NCI-H226 (cell line): ENCODE measurements at places on chromosomes 3 and 15.

DNA sequence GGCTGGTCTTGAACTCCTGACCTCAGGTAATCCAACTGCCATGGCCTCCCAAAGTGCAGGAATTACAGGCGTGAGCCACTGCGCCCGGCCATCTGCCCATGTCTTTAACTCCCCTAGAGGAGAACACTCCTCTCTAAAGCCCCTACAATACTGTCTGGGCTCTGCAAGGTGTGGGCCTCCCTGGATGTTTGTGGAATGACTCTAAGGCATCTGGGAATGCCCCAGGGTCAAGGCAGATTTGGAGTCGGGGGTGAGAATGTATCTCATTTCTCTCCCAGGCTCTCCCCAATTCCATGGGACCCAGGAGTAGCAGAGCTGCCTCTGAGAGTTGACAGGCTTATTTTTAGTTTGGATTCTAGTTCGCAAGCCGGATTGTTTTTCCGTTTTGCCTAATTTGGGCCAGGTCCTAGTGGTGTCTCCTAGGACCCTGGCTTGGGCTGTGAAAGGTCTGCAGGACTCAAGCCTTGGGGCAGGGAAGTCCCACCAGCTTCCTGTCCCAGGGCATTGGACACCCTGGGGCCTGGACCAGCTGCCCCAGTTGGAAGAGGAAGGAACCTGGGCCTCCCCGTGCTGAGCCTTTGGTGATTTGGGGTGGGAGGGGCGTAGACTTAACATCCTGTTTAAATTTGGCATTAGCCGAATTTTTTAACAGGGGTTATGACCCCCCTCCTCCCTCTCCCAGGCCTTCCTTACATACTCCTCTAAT, 53.5 kb downstream of the MAGEF1 start:
- peak; percentile 39 for DNase-seq

DNA sequence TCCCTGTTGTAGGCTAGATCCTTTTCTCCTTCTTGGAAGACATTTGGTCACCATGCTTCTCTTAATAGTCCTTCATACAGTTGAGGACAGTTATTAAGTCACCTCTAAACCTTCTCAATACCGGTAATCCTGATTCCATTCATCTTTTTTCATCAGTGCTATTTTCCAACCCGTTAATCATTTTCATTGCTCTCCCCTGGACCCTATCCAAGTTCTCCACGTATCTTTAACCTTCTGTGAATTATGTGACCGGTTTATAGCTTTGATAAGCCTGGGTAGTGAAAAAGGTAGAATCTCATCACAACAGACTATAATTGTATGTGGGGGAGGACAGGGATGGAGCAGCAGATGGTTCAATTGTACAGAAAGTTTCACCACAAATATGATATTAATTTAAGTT, 168.5 kb downstream of the MECOM start:
- DNase-seq: no peak

DNA sequence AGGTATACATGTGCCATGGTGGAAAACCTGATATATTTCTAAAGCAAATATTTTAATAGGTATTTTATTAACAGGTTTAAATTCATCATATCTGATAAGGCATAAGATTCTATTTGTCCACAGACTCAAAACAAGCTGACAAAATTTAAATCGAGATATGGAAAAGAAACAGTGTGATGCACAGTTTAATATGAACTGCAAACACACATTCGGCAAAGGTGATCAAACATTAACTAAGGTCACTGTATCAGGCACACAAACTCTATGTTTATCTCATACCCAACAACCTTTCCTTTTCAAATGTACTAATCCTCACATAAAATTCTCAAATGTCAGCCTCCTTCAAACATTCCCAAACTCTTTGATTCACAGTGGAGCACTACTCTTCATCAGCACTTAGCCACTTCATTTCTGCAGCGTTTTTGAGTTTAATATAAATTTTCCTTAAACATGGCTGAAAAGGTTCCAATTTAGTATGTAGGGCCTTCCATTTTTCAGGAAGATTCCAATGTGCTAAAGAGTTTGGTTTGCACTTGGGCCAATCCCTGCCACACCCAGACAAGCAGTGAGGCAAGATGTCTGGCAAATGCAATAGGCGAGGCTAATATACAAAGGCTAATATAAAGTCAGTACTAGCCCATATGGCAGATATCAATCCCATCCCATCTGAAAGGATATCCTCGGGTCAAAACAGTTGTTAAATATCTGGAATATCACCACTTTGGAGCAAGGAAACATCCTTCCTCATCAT, 84.6 kb downstream of the GBE1 start:
- DNase-seq: no peak

DNA sequence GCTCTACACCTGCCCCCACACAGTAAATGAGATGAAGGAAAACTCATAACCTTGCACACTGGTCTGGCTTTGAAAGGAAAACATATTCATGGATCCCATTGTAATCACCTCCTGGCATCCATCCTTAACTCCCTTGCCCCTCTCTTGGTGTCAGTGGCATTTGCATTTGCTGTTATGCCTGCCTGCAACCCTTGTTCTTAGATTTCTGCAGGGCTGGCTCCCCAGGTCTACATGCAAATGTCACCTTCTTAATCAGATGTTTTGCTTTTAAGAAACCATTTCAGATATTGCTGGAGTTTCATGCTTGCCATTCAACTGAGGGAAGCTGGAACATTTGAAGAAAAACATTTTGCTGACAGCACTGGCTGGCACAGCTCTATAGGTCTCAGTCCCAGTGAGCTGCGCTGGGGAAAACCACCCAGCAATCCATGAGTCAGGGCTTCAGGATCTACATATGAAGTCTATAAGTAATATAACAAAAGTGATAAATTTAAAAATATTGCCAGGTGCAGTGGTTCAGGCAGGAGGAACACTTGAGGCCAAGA, 19.1 kb downstream of the LRRC2 start:
- DNase-seq: no peak

DNA sequence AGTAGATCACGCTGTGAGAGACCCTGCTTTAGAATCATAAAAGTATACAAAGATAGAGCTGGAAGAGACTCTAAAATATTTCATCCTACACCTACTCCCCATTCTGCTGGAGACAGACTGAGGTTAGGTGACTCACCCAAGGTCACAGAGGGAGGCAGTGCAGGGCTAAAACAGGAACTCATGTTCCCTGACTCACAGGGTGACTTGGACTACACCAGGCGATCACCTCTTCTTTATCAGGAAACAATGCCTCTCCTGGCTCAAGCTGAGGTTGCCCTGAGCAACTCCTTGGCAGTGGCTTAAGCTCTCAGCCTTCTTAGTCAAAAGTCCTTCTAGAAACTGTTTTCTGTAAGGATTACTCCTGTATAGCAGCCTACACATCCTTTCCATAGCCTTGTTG, 26.4 kb upstream of the TNFAIP8L3 start:
- DNase-seq: peak; percentile 100

DNA sequence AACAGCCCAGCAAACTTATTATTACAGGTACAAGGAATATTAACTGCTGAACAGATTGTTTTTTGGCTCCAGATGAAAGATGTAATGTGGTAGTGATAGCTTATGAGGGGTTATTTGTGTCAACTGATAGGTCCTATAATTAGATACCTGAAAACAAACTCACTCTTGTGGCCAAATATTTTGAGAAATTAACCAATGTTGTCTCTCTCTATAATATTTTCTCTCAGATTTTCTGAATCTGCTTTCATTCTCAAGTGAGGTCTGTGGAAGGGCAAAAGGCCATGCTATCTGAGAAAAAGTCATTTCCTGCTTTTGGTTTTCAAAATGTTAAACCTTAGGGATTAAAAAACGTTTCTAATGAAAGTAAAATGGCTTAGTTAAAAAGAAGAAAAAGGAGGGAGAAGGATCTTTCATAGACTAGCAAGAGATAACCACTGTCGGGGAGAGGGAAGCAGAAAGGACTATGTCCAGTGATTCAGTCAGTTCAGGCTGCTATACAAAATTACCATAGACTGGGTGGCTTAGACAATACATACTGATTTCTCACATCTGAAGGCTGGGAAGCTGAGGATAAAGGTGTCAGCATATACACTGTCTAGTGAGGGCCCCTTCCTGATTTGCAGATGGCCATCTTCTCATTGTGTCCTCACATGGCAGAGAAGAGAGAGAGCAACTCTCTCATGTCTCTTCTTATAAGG, 277.5 kb upstream of the P2RY1 start:
- no peak for DNase-seq

GRCh38 chr3:63046152-63046551, 170.9 kb upstream of the CADPS start:
- DNase-seq: no peak

DNA sequence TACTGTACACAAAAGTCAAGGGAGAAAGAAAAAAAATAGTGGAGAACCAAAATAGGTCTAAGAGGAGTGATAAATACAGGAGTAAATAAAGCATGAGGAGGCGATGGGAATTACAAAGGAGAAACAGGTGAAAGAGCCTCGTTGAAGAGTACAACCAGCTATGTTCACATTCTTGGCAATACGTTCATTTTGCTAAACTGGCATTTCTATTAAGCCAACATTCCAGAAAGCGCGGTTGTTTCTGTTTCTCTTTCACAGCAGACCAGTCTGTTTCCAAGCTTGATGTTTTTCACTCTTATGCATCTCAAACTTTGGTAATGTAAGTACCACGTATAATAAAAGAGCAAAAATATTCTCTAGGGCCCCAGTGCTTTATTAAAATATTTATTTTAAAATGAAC, 74.5 kb downstream of the NSUN3 start:
- no peak for DNase-seq

- DNase-seq: peak; percentile 32
These were observed 15.0 kb downstream of the IL12A start for GRCh38 chr3:160003520-160004128.

- no peak for DNase-seq
These were observed 214.8 kb downstream of the KCNH8 start for GRCh38 chr3:19363071-19363470.
